Endothelial cell (in vitro differentiated cells): ENCODE measurements at places on chromosomes 6 and 20.

DNA sequence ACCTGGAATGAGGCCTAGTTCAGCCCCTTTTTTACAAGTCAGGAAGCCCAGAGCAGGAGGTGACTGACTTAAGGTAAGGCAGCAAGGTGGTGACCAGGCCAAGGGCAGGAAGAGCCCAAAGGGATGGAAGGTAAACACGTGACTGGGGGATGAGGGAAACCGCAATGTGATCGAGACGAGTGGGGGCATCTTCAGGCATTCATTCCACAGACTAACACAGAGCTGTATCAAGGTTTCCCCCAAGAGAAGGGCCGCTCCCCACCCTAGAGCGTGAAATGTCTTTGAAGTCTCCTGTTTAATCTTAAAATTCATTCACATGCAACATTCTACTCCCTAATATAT is 76.3 kb upstream of the PIM1 start:
- DNase-seq, result no peak

- DNase-seq, result no peak
Measured at GRCh38 chr6:106557837-106558236, 71.5 kb downstream of the RTN4IP1 start.

DNA sequence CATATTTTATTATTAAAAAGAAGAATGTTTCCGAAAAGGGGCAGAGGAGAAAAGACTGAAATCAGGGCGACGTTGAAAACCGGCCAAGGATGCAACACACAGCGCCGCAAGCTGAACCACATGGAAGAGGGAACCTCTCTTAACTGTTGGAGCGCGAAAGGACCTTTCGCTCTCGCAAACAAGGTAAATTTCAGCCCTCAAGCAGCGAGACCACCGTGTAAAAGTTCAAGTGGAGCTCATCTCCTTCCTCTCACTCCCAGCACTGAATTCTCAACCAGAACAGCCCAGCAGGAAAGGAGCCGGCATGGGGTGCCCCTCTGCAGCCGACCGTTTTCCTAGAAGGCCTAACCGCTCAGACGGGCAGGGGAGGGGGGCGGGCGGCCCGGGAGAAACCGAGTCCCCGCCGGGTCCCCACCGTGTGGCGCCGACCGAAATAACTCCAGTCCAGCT is 621 bp downstream of the GPR63 start:
- peak; percentile 9 for DNase-seq

DNA sequence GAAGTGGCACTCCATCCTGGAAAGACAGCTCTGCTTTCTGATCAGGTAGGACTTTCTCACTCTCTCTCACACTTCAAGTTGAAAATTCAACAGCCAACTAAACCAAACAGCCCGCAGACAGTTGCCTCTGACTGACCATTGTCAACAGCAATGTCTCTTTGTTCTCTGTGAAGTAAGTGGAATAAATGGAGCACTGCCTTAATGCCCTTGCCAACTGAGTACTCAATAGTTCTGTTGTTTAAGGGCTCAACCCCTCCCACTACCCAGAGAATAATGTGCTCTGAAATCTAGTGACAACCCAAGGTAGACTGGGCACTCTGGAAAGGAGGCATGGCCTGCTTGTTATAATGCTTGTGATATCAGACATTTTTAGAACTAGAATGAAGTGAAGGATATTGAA is 16.8 kb upstream of the BCLAF1 start:
- no peak for DNase-seq

GRCh38 chr6:95352064-95352795 is 225.1 kb upstream of the MANEA start:
- DNase-seq, result no peak

DNA sequence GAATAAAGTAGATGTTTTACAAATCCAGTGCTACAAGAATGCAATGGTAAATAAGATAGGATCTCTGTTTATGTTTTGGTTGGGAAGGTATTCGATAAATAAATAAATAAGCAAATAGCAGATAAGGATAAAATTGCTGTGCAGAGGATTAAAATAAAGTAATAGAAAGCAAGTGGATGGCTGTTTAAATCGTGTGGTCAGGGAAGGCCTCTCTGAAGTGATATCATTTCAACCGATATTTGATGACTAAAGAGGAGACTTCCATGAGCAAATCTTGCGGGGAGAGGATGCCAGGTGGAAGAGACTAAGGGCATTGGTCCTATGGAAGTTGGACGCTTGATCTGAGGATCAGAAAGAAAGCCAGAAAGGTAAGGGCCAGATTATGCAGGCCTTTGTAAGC is 92.0 kb upstream of the CCN2 start:
- DNase-seq, result no peak

- no peak for DNase-seq
Measured at GRCh38 chr20:41903586-41903985, 285.4 kb upstream of the CHD6 start.

DNA sequence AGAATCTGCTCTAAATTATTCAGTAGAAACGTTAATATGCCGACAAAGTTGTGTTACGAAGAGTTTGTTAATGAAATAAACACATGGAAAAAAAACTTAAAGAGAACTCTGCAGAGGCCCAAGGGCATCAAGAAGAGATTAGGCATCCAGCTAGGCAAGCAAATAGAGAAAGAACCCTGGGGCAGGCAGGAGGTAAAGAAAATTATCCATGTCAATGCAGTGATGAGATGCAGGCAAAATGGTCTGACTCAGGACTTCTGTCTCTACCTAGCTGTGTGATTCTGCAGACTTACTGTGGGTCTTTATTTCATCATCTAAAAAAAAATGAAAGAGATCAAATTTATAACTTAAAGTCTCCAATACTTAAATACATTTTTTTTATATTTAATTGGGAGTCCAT is 448.0 kb downstream of the HAO1 start:
- no peak for DNase-seq

- DNase-seq, result peak; percentile 8
Measured at GRCh38 chr6:101114703-101115102, 233.6 kb upstream of the ASCC3 start.

GRCh38 chr20:34318609-34319443 is 15.7 kb upstream of the AHCY start:
- no peak for DNase-seq

DNA sequence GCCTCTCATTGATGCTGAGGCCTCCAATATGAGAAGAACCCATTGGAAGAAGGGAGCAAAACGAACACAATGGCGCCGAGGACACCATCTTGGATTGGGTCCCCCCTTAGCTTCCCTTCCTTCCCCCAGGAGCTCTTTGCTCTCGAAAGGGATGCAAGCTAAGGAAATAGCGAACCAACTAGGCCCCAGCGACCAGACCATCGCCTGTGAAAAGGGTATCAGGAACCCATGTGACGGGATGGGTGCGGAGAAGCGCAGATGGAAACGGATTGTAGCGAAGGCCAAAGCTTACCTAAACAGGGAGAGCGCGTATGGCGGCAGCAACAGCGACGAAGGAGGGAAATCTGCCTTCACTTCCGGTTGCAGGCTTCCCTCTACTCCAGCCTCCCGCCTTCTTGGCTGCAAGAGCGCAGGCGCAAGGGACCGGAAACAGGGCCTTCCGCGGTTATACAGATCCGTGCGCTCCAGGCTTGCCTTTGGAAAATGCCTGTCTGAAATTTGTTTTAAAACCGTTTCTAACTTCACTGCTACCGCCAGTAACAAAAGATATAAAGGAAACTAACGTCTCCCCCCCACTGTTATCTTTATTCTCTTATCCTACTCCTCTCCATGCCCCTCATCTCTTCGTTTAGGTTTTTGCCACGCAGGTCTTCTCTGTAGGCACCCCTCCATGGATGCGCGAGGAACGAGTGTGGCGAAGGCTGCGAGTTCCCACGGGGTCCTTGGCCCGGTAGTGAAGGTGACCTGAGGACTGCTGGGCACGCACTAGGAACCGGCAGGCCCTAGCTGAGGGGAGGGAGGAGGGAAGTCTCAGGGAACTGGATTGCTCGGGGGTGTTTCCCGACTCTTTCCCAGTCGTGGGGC is at the start of gene DDX39B:
Gene DDX39B, minus strand, starts transcription at position 346 of the 864 bp plus-strand sequence. CDS start 1,471 bp downstream, outside the sequence.
- DNase-seq, result peak; percentile 80

GRCh38 chr6:91812596-91813274 is 1225.9 kb upstream of the MAP3K7 start:
- DNase-seq, result no peak

- no peak for DNase-seq
Measured at GRCh38 chr6:125753937-125754259, 4.5 kb downstream of the HEY2 start.

- DNase-seq, result no peak
Measured at GRCh38 chr6:32920715-32921114, 20.1 kb downstream of the HLA-DMB start.

- no peak for DNase-seq
Measured at GRCh38 chr6:70956191-70956450, 739 bp downstream of the B3GAT2 start.

- no peak for DNase-seq
Measured at GRCh38 chr20:50893620-50894019, 37.6 kb downstream of the ADNP start.

DNA sequence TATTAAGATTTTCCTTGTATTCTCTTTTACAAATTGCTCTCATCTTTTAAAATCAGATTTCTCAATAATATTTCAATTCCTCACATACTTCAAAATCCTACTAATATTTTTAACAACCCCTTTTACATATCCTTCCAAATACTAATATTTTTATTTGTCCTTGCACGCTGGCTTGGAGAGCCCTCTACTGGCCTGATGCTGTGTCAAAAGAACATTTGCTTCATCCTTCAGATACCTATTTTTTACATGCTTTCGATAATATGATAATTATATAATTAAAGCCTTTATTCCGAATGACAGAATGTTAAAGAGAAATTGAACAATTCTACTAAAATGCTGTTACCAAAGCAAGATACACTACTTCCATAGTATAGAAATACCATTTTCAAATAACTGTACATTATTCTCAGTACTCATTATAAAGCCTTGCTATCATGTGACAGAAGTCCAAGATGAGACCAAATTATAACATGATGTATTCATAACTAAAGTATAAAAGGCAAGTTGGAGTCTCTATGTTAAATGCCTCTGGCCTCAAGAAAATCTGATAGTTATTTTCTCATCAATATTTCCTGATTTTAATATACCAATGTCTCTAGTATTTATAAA is 39.0 kb upstream of the PLN start:
- no peak for DNase-seq

- no peak for DNase-seq
Measured at GRCh38 chr6:155528982-155529453, 73.4 kb upstream of the NOX3 start.

- no peak for DNase-seq
Measured at GRCh38 chr20:40786336-40786735, 97.3 kb upstream of the MAFB start.

GRCh38 chr20:6469695-6470094 is 297.8 kb upstream of the BMP2 start:
- DNase-seq, result no peak

- DNase-seq, result no peak
Measured at GRCh38 chr6:100100776-100101175, 106.8 kb upstream of the MCHR2 start.

DNA sequence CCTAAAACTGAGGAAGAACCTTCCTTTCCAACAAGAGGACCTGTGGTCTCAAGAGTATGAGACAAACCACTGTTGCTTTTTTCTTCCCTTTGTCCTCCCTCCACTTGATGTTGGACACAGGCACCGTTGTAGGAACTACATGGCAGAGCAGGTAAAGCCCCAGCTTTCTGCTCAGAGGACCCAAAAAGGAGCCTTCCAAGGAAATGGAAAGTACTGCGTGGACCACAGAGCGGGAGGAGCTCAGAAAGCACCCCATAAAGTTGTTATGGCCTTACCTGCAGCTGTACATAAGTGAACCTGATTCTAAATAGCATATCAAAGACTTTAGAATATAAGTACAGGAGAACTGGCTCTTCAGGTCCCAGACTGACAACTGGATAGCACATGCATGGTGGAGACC is 29.4 kb downstream of the TMEM74B start:
- DNase-seq, result no peak

- DNase-seq, result no peak
Measured at GRCh38 chr6:22057962-22058361, 238.9 kb downstream of the PRL start.

GRCh38 chr6:31952140-31952805 is 6.4 kb downstream of the CFB start:
- peak; percentile 63 for DNase-seq

DNA sequence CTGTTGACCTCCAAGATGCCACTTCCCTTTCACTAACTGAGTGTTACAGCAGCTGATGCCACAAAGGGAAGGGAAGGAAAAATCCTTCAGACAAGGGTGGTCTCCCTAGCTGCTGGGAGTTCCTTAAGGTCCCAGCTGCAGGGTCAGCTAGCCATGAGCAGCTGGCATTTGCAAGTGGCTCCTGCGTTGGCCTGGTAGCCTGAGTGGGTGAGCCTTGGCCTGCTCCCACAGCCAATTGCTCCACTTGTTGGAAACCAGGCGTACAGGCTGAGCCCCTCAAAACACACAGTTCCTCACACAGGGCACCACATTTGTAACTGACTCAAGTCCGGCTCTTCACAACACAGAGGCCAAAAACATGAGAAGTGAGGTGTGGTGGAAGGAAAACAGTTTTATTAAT is 16.7 kb downstream of the TTK start:
- no peak for DNase-seq

DNA sequence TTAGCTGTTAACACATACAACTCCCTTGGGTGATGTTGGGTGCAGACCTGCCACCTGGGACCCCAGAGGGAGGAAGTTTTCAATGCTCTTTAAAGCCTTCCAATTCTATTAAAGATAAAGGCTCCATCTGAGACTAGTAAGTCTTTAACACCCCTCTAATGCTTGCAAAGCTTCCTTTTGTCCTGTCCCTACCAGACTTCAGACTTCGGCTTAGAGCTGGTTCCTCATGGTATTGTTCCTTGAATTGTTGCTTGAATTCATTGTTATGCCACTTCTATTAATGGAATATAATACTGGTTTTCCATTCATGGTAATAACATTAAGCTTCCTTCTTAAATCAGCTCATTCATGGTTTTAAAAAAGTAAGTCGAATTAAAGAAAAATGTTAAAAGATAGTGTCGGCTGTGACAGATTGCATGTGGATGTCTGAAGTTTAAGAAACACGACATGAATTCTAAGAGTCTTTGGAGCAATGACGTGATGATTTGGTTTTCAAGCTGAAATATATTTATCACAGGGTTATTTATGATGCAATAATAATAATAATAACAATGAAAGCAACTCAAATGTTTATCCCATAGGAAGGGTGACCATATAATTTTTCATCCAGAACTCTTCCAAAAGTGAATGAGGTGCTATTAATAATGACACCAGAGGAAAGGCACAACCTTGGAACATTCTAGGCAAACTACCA is 21.8 kb downstream of the PDYN start:
- DNase-seq, result no peak

DNA sequence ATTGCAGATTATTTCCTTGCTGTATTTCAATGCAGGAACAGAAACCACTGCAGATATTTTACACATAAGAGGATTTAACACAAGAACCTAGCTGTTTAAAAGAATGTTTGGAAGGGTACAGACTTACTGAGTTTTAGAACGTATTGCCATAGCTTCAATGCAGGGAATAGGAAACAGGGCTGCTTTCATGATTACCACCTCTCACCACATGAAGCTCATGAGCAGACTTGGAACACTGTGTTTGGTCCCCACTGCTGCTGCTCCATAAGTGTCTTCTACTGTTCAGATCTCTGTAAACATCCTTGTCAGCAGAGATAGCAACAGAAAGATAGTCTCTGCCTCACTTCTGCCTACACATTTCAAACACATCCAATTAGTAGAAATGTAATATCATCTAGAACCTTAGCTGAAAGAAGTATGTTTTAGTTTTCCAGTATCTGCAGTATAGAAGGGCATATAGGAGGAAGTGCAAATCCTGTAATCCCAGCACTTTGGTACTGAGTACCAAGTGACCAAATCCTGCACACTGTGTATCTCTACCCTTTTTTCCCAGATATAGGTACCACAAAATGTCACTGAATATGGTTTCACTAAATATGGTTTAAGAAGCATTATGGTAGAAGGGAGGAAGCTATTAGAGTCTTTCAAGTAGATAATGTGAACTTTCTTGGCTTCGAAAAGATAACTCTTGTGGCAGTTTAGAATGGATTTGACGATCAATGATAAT is 51.9 kb downstream of the STXBP5 start:
- no peak for DNase-seq
